ENCODE measurements at places on chromosomes 4 and X.

- DNase-seq, result no peak
Observed at GRCh38 chr4:139786494-139787354, 121.1 kb downstream of the MGST2 start.

DNA sequence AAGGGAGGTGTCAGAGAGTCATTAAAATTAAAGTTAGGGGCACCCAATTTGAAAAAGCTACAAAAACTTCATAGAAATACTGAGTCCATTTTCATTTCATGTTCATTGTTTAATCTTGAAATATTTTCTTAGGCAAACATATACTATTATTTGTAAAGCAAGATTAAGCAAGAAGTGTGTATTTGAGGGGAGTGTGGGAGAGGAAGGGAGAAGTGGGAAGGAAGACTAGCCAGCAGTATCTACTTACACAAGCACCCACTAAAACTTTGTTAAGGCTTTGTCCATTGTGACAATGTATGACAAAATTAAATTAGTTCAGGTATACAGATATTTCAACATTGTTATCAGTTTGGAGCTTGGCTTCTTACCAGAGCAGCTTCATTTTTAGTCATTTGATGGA is 222.9 kb downstream of the ARHGAP24 start:
- DNase-seq, result no peak

- DNase-seq, result no peak
Observed at GRCh38 chr4:95715830-95716229, 124.1 kb upstream of the PDHA2 start.

GRCh38 chr4:176622251-176622948 is 170.3 kb downstream of the VEGFC start:
- no peak for DNase-seq

DNA sequence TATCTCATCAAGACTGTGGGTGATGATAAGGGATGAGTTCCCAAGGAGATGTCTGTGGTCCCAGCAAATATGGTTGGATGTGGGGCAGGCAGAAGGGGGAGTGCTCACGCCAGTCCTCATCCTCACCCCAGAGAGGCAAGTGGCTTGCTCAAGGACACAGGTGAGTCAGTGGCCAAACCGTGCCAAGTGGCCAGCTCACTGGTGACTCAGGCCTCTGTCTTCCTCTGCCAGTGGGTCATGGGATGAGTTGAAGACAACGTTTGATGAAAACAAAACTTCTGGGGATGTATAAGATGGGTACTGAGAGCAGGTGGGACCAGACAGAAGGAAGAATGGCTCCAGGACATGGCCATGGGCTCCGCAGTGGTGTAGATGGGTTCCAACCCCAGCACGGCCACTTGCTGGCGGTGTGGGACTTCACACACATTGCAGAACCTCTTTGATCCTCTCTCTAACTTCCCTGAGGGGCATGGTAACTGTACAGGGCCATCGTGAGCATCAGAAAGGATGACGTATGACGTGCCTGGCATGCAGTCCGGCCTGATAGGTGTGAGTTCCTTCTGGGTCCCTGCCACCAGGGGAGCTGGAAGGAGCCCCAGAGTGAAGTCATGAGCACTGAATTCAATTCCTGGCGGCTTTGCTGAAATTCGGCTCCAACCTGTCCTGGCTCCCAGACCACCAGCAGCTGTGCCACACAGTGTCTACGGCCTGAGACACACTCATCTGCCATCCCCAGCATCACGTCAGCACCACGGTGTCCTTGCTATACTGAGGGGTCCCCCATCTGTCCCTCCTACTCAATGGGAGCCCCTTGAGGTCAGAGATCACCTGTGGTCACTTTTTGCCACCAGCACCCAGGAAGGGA is 41.3 kb upstream of the GPR78 start:
- no peak for DNase-seq

DNA sequence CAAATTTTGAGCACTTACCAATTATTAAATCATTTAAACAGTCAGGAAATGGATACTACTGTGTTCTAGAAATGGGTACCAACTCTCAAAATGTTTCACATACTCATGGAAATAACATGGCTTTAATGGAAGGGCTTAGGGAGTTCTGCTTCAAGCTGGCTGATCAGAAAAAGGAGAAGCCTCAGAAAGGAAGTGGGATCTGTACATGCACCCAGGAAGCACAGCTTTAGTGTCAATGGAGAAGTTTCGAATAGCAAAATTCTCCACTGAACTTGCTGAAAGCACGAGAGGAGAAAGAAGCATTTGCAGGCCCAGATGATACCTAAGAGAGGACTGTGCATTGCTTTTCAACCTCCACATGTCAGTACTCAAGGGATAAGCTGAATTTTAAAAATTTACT is 11.1 kb upstream of the HS3ST1 start:
- no peak for DNase-seq

- no peak for DNase-seq
Observed at GRCh38 chrX:3549411-3549911, 164.0 kb downstream of the PRKX start.

GRCh38 chr4:67603310-67604028 is 44.9 kb downstream of the STAP1 start:
- no peak for DNase-seq

GRCh38 chrX:19655032-19655431 is 139.7 kb upstream of the MAP3K15 start:
- DNase-seq, result no peak

GRCh38 chr4:86098691-86099090 is 261.2 kb downstream of the MAPK10 start:
- DNase-seq, result no peak

GRCh38 chr4:144449611-144450010 is 196.3 kb upstream of the HHIP start:
- no peak for DNase-seq

DNA sequence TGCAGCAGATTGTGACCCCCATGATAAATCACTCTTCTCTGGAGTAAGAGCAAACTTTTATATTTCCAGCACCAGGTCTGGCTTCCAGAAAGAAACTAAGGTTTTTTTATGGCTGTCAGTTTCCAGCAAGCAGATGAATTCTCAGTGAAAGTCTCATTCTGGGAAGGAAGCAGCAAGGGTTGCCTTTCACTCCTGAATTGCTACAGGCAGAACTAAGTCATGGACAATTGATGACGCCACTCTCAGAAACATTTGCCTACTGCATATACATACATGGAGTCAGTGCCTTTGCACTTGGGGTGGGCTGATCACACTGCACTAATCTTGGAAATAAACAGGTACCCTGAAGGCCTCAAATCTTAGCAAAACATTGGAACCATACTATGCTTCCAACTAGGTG is 80.0 kb downstream of the IL21 start:
- DNase-seq, result no peak

GRCh38 chr4:62210486-62210885 is 1010.4 kb downstream of the ADGRL3 start:
- no peak for DNase-seq

DNA sequence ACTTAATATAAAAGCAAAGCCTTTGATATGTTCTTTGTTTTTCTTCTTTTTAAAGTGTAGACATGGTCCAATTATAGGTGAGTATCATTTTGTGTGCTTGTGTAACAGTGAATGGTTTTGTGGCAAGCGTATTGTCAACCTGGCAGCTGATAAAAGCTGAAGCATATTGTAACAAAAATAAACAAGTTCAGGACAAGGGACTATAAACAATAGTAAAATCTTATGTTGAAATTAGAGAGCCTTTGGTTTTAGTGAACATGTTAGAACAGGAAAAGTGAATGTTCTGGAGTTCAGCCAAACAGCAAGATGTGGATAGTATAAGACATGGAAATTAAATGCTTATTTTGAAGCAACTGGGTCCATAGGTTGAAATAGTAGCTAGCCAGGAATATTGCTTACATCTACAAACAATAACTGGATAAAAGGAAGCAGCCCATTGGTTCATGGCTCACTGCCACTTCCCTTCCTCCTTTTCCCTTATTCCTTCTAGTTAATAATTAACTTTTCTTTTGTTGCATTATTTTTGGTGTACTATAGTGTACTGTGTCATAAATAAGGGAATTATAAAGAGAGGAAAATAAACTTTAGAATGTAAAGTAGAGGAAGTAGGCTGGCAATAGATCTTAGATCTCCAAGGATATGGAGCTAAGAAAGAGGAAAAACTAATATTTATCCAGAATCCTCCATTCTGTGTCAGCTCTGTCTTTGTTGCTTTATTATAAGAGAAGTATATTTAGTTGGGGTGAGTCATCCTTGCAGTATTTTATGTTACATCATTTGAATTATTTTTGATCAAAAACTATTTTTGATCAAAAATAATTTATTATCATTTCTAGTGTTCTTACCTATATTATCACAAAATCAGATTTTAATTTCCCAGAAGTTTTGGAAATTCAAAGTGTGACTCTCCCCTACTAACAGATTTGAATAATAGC is 65.6 kb downstream of the MRPL1 start:
- no peak for DNase-seq

GRCh38 chrX:43557792-43558191 is 98.3 kb upstream of the MAOA start:
- peak; percentile 49 for DNase-seq
